ENCODE measurements at places on chromosomes 5 and 9.

DNA sequence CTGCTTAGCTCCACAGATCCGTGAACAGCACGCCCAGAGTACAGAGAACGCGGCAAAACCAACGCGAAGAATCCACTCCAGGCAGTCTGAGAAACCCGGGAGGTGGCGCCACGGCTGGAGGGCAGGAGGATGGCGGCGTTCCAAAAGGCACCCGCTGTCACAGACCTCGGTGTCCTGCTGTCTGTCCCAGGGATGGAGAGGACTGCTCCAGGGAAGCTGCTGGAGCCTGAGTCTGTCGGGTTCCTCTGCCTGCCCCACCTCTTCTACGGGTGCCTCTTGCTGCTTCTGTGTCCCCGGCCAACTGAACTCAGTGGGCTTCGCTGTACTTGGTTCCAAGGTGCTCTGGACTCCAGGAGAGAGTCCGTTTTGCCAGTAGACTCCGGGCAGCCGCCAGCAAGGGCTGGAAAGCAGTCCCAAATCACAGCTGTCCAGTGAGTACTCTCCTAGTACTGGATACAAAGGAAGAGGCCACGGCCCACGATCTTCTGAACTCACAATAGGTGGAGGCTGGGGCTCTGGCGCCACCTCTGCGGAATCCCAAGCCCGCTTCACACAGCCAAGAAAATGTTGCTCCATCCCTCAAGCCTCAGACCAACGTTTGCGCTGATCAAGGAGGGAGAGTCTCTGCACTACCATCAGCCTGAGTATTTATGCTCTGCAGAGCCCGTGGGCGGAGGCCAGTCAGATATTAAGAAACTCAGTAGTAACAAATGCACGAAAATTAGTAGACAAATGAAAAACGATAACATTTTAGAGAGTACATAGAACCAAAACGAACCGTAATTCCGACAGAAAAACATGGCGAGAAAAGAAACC, 440 bp downstream of the ANXA2R start:
- no peak for DNase-seq

- no peak for DNase-seq
Measured at GRCh38 chr5:77449277-77449676, 42.8 kb downstream of the WDR41 start.

- no peak for DNase-seq
Measured at GRCh38 chr5:87403409-87403808, 9.3 kb downstream of the CCNH start.

DNA sequence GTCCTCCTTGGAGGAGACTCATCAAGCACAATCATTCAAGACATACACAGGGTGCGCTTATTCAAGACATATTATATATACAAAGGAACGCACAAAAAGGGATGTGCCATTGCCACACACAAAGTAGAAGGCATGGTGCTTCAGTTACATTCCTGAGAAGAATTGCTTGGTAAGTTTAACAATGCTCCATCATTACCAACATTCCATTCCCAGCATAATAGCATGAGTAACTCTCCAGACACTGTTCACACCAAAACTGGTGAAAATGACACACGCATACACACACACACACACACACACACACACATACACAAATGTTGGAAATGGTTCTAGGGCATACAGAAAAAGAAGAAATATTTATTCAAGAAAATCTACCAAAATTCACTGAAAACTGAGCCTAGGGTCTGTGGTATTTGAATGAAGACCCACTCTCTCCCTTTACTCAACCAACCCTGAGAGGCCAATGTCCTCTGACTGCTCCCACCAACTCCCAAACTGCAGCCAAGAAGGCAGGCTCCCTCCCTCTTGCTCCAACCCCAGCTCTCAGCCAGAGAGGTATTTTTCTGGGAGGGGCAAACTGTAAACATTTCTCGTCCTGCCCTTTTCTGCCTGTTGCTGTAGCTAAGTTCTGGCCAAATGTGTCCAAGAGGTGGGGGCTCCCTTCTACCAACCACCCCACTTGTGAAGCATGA, 19.9 kb downstream of the UGT3A1 start:
- no peak for DNase-seq

GRCh38 chr5:122078116-122079110, at the start of gene LOX:
LOX (minus strand) TSS chr5:122078259; CDS start chr5:122077985, 274 bp downstream.
- DNase-seq, result no peak

- DNase-seq, result no peak
Measured at GRCh38 chr9:134037641-134038040, 12.4 kb downstream of the BRD3OS start.

DNA sequence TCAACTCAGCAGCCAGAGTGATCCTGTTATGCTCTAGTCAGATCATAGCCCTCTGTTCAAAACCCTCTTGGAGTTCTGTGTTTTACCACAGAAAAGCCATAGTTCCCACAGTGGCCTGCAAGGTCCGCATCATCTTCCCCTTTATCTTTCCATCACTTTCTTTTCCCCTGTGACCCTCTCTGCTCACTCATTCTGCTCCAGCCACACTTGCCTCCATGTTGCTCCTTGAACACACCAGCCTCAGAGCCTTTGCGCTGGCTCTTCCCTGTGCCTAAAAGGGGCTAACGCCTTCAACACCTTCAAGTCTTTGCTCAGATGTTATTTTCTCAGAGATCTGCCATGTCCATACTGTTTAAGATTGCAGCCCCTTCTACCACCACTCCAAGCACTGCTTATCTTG, 26.3 kb downstream of the CSF2 start:
- DNase-seq, result no peak

- DNase-seq, result no peak
Measured at GRCh38 chr9:102135768-102136167, 397.3 kb upstream of the GRIN3A start.

- no peak for DNase-seq
Measured at GRCh38 chr5:150655221-150655620, 5.8 kb upstream of the MYOZ3 start.

GRCh38 chr9:93254806-93255493, 71.0 kb downstream of the WNK2 start:
- no peak for DNase-seq

DNA sequence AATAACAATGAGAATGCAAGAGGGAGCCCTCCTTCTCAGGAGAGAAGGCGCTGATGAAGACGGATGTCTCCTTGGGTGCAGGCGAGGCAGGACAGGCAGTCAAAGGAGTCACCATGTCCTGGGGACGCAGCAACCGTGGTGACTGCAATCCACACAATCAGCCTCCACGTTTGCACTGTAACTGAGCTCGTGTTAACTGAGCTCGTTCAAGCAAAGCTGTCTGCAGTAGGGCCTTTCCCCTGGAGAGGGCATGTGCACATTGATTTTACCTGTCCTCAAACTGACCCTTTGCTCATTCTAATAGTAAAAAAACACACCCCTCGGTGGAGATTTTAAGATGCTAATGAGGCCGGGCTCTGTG, 2.8 kb downstream of the SARDH start:
- DNase-seq, result no peak

- DNase-seq, result no peak
Measured at GRCh38 chr5:35794684-35795375, 61.9 kb upstream of the IL7R start.

DNA sequence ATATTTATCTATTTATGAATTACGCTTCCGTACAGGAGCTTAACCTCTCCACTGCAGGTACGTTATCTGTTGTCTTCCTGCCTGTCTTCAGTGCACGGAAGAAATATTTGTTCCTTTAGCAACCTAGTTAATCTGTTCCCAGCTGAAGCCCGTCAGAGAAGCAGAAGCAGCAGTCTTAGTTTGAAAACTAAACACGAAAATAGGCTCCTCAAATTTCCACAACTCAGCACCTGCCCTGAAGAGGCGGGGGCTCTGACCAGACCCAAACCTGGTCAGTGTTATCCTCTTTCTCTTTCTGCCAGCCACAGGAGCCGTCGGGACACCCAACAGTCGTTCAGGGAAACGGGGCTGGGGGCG, 462 bp downstream of the NUDCD2 start:
- no peak for DNase-seq

DNA sequence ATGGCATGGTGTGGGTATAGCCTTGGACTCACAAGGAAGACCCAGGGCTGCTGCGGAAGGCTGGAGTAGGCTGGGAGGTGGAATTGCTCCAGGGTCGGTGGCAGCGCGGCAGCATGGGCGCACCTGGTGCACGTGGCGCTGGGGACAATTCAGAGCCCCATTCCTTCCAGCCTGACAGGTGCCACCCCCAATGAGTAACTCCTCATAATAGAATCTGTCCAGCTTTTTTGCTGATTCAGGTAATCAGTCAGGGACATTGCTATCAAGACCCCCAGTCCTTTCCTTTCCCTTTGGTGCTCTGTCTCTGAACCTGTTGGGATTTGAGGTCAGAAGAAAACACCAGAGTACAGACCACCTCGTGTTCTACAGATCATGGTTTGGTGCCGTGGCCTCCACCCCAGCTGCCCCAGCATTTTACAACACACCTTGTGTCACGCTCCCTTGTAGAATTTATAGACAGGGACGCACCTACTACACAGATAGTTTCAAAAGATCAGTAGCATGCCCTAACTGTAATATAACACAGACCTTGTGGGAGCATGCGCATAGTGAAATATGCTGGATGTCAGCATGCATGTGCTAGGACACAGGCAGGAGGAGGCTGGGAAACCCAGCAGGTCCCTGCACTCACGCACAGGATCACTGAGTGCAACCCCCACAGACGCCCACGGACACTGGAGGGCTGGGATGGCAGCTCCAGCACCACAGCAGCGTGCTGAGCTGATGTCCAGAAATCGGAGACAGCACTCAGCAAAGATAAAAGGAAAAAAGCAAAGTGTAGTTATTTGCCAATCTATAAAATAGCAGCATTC, 47.9 kb upstream of the CTSL start:
- no peak for DNase-seq

- no peak for DNase-seq
Measured at GRCh38 chr9:124882231-124882630, 20.3 kb downstream of the ARPC5L start.

- DNase-seq, result no peak
Measured at GRCh38 chr5:39543335-39543734, 118.6 kb upstream of the DAB2 start.

GRCh38 chr5:142644640-142645361, 41.1 kb downstream of the FGF1 start:
- peak; percentile 99 for DNase-seq
